Body of pancreas (tissue), 4 donors: ENCODE measurements at places on chromosomes 13 and 19.

DNA sequence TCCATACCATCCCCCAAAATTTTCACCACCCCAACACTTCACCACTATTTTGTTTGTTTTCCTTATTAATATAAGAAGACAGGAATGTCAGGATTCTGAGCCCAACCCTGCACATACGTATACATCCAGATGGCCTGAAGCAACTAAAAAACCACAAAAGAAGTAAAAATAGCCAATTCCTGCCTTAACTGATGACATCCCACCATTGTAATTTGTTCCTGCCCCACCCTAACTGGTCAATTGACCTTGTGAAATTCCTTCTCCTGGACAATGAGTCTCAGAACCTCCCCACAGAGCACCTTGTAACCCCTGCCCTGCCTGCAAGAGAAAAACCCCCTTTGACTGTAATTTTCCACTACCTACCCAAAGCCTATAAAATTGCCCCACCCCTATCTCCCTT is 132.5 kb downstream of the ZNF675 start:
- no peak for DNase-seq

DNA sequence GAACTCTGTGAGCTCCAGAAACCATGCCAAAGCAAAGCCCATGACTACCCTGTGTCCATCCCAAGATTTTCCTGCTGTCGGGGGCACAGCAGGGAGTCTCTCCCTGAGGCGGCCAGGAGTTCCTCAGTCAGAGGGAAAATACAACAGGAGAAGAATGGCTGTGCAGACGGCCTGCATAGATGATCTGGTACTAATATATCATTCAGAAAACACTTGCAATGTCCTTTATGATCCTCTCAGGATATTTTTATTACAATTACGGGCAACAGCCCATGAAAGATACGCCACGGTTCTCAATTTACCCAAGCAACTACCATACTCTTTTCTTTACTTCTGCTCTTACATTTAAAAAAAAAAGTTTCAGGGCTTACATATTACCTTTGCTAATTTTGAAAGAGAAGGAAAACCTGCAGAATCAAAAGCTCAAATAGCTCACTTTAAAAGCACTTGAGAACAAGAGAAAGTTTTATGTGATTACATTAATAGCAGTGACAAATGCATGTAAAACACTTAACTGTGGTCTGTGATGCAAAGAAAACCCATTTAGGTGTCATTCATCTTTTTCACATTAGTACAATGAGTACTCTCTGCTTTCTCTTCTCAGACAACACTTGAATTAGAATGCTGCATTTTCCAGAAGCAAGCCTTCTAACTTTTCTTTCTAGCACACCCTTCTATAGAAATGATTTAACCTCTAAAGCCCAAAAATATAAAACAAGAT is 460.8 kb downstream of the KLF5 start:
- DNase-seq: no peak

GRCh38 chr13:33846303-33847062 is 28.5 kb downstream of the RFC3 start:
- no peak for DNase-seq

GRCh38 chr19:40954573-40954972 is 36.5 kb upstream of the CYP2B6 start:
- no peak for DNase-seq

- no peak for DNase-seq
These were observed 153.9 kb downstream of the DACH1 start for GRCh38 chr13:71712988-71713653.

GRCh38 chr19:8639821-8640401 is 9.5 kb downstream of the NFILZ start:
- DNase-seq: no peak

DNA sequence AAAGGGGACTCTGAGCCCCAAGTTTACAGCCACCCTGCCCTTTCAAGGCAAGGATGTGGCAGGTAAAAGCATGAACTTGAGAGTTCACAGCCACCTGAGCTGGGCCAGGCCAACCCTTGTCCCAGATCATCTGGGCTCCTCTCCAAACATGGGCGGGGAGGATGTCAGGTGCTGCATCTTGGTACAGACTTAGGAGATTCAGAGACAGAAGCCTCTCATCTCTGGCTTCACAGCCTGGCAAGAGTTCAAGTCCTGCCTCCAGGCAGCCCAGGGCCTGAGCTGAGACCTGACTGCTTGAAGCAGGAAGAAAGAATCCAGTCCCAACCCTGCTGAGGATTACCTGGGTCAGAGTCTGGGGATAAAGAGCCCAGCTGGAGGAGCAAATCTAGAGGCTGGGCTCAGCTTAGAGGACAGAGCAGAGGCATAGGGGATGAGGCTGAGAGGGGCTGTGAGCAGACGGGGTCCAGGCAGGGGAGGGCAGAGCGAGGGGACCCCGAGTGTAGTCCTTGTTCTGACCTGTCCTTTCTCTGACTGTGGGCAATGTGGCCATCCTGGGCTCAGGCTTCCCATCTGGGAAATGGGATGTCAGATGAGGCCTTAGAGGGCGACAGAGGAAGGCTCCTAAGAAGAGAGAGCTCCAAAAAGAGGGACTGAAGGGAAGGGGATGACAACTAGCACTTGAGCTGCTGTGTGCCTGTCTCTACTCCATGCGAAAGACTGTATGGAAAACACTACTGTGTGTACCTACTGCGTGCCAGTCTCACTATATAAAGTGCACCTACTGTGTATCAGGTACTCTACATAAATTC is 6.6 kb upstream of the OR10H5 start:
- no peak for DNase-seq

DNA sequence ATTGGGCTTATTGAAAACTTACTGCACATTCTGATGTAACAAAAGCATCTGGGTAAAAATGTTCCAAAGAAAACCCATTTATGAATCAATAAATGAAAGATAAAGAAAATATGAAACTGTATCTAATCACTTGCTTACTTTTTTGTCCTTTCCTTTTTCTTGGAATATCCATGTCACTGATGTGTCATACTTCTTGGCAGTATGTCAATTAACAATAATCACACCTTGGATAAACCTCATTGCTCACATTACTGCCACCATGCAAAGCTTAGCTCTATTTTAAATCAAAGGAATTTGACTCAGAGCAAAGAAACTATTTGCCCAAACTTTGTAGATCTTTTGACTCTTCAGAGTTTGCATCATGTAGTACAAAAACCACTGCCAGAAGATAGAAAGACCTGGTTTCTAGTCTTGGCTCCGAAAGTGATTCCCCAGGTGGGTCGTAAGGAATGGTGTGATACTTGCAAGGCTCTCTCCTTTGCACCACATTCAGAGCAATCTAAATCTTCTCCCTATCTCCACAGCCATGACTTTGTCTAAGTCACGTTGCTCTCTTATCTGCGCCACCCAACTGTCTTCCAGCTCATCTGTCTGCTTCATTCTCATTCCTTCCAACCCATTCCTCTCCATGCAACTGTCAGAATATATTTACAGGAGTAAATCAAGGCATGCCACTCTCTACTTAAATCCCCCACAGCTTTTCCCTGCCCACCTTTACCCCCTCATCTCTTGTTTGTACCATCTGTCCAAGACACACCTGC is 311.9 kb downstream of the COG6 start:
- DNase-seq: no peak

DNA sequence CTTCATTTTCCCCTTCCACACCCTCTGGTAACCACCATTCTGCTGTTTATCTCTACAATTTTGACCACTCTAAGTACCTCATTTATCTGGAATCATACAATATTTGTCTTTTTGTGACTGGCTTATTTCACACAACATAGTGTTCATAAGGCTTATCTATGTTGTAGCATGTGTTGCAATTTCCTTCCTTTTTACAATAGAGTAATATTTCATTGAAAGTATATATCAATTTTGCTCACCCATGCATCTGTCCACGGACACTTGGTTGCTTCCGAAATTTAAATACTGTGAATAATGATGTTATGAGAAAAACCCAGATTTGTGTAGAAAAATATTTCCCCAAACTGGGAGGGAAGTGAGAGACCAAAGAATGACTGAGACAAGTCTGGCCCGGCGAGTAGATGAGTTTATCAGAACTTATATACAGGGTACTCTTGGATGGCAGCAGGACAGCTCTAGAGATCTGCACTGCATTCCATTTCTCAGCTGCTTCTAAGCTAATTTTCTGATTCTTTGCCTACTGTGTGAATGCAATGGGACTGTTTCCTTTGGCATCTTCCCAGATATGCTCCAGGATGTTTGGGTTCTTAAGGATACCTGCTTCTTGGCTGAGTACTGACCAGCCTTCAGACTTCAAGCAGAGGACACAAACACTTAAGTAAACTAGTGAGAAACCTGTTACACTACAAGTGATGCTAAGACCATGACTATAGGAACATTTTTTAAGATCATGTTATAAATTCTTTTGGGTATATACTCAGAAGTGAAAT is 834.0 kb upstream of the PCDH9 start:
- DNase-seq: no peak

GRCh38 chr19:12478234-12478941 is 6.2 kb downstream of the ZNF709 start:
- DNase-seq: no peak

DNA sequence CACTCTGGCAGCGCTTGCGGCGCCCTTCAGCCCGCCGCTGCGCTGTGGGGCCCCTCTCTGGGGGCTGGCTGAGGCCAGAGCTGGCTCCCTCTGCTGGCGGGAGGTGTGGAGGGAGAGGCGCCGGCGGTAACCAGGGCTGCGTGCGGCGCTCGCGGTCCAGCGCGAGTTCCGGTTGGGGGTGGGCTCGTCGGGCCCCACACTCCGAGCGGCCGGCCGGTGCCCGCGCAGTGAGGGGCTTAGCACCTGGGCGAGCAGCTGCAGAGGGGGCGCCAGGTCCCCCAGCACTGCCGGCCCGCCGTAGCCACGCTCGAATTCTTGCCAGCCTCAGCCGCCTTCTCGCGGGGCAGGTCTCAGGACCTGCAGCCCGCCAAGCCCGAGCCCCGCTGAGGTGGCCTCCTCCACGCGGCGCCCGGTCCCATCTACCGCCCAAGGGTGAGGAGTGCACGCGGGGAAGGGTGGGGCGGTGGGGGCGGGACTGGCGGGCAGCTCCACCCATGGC is 879.0 kb upstream of the SLITRK5 start:
- DNase-seq: no peak

- no peak for DNase-seq
These were observed 185.3 kb downstream of the LHFPL6 start for GRCh38 chr13:39417643-39418042.

DNA sequence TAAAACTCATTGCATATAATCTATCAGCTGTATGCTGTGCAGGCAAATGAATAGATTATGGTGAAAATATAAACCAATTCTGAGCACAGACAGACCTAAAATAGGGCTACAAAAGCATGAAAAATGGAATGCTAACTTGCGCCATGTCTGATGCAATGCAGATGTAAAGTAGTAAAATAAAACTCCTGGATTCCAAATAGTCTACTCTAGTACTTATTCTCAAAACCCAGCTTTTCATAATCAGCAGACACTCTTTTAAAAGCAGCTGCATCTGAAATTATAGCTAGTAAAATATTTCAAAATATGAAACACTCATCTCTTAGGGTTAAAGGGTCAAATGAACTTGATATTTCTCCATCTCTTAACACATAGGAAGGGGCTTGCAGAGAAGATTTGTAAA is 4.7 kb upstream of the POMP start:
- no peak for DNase-seq

DNA sequence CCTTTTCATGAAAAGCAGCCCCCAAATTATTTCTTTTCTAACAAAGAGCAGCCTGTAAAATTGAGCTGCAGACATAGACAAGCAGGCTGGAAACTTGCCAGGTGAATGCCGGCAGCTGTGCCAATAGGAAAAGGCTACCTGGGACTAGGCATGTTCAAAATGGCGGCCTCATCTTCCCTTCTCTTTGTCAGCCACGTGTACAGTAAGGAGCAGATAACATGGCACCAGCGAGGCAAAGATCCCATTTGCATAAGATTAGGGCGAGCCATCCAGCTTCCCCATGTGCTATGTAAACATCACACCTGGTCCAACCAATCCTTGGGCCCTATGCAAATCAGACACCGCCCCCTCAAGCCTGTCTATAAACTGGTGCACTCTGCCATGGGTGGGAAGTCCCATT is 31.2 kb upstream of the CACNA1A start:
- no peak for DNase-seq

DNA sequence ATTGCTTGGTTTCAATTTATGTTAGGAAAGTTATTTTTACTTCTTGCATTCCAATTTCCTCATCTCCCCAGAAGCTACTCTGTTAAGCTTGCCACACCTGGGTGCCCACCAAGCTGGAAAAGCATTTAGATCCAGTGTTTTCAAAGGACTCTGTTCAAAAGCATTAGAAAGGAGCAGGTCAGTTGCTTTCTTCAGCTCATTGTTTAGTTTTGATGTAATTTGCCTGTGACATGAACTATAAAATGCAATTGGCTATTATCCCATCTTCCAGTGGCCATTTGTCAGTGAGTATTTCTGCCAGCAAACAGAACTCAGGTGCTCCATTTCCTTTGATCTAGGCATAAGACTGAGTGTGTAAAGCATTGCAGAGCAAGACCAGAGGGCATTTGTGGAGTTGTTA is 46.7 kb upstream of the RNF113B start:
- no peak for DNase-seq

- no peak for DNase-seq
These were observed 240.6 kb upstream of the ZNF507 start for GRCh38 chr19:32104850-32105235.

GRCh38 chr13:33262062-33262487 is 23.5 kb downstream of the STARD13 start:
- no peak for DNase-seq

DNA sequence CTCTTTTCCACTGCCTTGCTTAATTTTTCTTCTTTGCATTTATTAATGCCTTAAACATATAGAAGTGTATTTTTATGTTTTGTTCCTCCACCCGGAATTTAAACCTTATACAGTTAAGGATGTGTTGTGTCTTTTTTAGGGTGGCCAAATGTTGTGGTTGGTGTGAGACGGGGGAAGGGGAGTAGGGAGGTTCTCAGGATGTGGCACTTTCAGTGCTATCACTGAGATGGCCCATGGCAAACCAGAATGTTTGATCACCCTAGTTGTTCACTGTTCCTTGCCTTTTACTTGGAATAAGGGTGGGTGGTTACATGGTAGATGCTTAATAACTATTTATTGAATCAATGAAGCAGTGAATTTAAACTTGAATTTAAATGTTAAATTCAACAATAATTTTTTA is 216.0 kb upstream of the SLITRK1 start:
- DNase-seq: no peak

DNA sequence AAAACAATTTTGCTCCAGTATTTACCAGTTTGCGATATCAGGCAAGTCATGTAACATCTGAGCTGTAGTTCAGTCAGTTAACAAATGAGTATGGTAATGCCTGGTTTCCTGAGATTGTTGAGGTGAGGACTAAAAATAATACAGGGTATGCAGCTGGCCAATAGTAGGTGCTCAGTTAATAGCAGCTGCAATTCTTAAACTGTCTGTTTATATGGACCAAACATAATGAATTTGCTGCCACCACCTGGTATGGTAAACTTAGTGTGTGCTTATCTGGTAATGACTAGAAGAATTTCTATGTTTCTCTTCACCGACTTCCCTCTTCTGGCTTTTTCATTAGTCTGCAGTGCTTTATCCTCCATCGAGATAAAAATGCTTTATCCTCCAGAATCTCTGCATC is 9.1 kb downstream of the ZMYM2 start:
- DNase-seq: no peak

DNA sequence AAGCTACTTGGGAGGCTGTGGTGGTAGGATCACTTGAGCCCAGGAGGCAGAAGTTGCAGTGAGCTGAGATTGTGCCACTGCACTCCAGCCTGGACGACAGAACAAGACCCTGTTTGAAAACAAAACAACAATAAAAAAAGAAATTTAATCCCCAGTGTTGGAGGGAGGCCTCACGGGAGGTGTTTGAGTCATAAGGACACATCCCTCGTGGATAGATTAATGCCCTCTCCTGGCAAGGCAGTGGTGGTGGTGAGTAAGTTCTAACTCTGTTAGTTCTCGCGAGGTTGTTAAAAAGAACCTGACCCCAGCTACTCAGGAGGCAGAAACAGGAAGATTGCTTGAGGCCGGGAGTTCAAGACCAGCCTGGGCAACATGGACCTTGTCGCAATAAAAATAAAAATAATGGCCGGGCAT is 27.6 kb upstream of the SIN3B start:
- no peak for DNase-seq
